Pancreas (tissue), 10 donors: ENCODE measurements at places on chromosomes 12 and 14. TPM values are rescaled to one million over a fixed set of nuclear protein-coding genes. Genes with fewer than 3 reads are reported as not detected.

ISCA2 gene
- 9.3 TPM for total RNA-seq

- no peak overlapping the region for H3K4me3 ChIP-seq
- H3K36me3 ChIP-seq, result no peaks in the 10 kb centered on the region
- DNase-seq, result no peak
- peak overlapping the region; percentile 98 for H3K27ac ChIP-seq
Measured at GRCh38 chr12:10362828-10363657, 26.8 kb downstream of the KLRK1 start.

DNA sequence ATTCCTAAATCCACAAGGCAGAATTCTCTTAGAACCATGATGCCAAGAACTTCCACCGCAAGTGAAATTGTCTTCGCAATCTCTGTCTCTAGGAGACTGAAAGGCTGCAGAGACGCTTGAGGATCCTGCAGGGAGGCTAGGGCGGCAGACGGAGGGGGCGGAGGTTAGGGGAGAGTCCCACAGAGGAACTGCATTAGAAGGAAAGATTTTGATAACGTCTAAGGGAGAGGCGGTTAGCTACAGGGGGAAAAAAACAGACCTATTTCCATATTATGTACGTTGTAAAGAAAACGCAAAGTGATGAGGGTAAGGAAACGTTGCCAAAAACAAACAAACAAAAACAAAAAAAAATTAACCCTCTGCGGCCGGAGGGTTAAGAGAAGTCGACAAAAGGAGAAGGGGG lies 595 bp downstream of the KLHL28 start:
- H3K36me3 ChIP-seq, result no peaks in the 10 kb centered on the region
- DNase-seq, result peak; percentile 61
- H3K27ac ChIP-seq, result peak overlapping the region; percentile 48
- peaks cover 36% of the 10 kb centered on the region for H3K4me1 ChIP-seq
- H3K27me3 ChIP-seq, result no peaks in the 10 kb centered on the region

DNA sequence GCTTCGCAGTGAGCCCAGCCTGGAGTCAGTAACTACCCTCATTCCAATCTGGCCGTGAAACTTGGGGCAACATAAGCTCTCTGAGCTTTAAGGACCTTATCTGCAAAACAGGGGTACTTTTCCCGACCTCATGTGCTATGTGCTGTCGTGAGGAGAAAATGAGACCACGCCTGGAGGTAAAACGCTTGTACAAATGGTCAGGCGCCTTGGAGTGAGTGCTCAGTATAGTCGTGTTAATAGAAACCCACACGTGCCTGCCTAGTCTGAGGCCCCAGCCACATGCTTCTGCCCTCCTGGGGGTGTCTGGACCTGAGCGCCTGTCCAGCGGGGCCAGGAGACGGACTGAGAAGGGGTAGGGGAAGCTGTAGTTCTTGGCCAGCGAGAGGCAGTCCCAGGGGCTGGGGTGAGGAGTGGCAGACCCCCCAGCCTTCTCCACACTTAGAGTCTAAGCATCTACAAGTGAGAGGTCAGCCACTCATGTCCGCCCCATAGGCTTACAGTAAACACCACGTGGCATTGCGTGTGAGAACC lies 4.9 kb downstream of the AQP5 start:
- H3K27ac ChIP-seq, result no peak overlapping the region
- H3K27me3 ChIP-seq, result no peaks in the 10 kb centered on the region
- no peaks in the 10 kb centered on the region for H3K36me3 ChIP-seq
- H3K4me1 ChIP-seq, result peaks cover 9% of the 10 kb centered on the region
- DNase-seq, result peak; percentile 76

DNA sequence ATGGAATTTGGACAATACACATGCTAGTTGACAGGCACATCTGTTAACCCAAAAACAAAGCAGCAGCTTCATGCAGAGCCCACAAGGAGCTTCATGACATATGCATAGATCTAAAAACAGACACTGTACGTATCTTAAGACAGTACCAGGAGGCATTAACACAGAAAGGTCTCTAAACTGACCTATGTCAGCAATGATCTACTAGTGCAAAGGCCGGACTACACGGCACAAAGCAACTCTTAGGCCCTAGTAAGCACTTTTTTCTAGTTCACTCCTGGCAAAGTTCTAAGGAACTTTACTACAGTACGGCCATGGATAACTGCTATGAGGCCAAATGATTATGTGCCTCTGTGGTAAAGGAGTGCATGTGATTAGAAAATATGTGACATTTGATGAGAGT lies 8.4 kb upstream of the KANSL2 start:
- H3K27me3 ChIP-seq, result no peaks in the 10 kb centered on the region
- no peak overlapping the region for H3K27ac ChIP-seq
- H3K36me3 ChIP-seq, result no peaks in the 10 kb centered on the region
- no peak for DNase-seq
- no peaks in the 10 kb centered on the region for H3K4me1 ChIP-seq

- H3K4me3 ChIP-seq, result no peak overlapping the region
- H3K36me3 ChIP-seq, result no peaks in the 10 kb centered on the region
- no peak for DNase-seq
- no peaks in the 10 kb centered on the region for H3K4me1 ChIP-seq
- no peak overlapping the region for H3K27ac ChIP-seq
Measured at GRCh38 chr14:46404865-46405811, 246.4 kb downstream of the RPL10L start.
